ENCODE measurements at places on chromosomes 4 and X.

DNA sequence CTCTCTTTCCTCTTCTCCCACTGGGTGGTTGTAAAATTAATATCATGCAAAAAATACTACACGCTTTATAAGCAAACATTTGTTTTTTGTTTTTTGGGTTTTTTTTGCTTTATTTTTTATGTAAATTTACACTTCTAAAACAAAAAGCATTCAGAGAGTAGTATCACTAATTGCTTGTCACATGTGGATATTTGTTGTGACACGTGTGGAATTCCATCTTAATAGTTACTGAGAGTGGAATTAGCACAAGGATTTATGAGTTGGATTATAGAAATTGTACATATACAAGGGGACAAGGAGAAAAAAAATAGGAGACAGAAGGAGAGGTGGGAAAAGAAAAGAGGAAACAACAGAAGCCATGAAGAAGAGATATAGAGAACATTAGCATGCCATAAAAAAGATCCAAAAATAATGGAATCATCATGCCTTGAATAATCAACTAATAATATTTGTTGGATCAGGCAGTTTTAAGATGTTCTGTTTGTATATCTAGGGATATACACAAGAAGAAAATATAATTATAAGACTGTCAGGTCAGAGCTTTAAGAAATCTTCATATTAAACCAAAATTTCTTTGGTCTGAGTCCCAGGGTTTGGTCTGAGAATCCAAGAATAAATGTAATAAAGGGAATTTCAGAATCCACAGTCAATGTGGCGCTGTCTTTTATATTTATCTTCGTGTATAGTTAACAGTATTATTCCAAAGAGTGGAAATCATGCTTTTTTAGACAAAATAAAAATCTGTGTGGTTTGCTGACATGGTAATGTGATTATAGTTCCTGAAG, 98.5 kb upstream of the INTU start:
- no peak for DNase-seq

GRCh38 chrX:10199212-10199611, 42.4 kb downstream of the CLCN4 start:
- DNase-seq: peak; percentile 12

DNA sequence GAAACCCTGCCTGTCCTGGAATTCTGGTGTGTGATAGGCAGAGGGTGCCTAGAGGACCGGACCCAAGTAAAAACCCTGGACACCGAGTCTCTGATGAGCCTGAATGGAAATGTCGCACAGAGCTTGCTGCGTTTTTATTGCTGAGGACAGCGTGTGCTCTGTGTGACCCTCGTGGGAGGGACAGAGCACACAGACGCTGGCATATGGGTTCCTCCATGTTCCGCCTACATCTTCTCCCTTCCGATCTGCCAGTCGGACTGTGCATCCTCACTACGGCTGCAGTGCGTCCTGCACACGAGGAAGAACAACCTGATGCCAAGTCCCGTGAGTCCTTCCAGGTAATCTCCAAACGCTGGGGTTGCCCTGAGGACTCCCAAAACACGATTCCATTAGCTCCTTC, 68.3 kb downstream of the AFAP1 start:
- DNase-seq: no peak

DNA sequence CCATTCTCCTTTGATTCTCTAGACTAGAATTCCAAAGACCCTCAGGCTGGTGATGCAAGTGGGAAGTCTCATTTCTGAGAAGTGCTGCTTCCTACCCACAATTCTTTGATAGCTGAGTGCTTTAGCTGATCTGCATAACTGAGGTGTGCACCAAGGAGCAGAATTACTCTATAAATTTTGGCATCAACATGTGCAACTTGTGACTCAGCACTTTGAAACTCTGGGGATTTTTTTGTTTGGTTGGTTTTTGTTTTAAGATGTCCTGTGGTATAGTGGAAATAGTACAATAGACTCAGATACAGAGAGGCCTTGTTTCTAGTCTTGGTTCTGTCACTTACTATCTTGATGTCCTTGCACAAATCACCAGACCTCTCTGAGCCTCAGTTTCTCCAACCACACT, 148.4 kb downstream of the AR start:
- peak; percentile 44 for DNase-seq

GRCh38 chr4:52833941-52834525, 28.1 kb upstream of the RASL11B start:
- peak; percentile 13 for DNase-seq

DNA sequence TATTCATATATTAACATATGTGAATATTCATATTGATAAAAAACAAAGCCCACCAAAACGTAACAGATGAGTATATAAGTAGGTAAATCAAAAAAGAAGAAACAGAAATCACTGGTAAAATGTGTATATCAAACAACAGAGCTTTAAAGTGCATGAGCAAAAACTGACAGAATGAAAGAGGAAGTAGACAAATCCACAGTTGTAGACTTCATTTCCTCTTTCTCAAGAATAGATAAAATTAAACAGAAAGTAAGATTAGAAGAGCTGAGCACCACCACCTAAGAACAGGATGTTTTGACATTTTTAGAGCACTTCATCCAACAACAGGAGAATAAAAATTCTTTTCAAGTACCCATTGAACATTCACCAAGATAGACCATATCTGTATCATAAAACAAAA, 64.6 kb downstream of the CNKSR2 start:
- DNase-seq: no peak

GRCh38 chr4:37889849-37890800, 759 bp upstream of the TBC1D1 start:
- no peak for DNase-seq

GRCh38 chr4:165328101-165328425, 594 bp downstream of the MSMO1 start:
- DNase-seq: no peak

DNA sequence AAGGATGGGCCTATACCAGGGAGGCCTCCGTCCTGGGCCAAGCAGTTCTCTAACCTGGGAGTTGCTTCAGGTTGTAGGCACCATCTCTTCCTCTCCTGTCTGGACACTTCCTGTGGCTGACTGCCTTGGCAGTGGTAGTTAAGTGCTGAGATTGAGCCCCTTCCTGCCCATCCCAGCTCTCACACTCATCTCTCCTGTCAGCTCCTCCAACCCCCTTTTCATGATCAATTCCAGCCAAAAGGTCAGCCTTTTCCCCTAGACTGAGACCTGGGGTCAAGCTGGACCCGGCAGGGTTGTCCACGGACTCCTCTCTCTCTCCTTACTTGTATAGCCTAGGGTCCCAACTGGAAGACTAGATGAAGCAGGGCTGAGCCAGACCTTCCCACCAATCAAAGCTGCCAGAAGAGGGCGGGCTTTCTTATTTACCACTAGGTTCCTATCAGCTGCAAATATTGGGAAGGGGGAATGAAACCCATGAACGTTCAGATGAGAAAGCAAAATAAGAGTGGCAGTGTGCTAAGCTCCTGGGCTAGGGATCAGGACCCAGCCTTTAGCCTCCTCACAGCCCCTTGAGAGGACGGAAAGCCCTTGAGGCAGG, 34.5 kb downstream of the KDM5C start:
- no peak for DNase-seq

DNA sequence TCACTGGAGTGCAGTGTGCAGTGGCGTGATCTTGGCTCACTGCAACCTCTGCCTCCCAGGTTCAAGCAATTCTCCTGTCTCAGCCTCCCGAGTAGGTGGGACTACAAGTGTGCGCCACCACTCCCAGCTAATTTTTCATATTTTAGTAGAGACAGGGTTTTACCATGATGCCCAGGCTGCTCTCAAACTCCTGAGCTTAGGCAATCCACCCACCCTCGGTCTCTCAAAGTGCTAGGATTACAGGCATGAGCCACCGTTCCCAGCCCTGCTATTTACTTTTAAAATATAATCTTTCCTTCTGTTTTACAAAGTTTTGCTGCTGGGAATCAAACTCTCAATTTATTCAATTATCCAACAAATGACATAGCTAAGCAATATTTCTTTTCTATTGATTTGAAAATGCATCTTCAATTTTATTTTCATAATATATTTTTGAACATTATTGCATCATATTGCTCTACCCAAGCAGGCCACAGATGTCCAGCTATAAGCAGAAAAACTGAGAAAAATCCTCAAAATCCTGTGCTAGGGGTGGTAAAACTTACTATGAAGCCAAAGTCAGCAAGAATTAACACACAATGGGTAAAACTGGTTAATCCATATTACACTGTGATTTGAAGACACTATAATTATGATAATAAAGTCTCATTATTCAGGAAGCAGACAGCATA, 5.2 kb downstream of the TIFA start:
- no peak for DNase-seq

- peak; percentile 49 for DNase-seq
These were observed 27.2 kb upstream of the SEC24B start for GRCh38 chr4:109406337-109406931.

Data from fibroblast of gingiva (primary cell).